ENCODE measurements at places on chromosomes 13 and 19.

- DNase-seq, result no peak
These were observed 240.0 kb downstream of the GPC6 start for GRCh38 chr13:93466502-93467036.

- peak; percentile 47 for DNase-seq
These were observed 287.0 kb downstream of the DCT start for GRCh38 chr13:94192431-94192975.

- DNase-seq, result no peak
These were observed 905.0 kb downstream of the GPC5 start for GRCh38 chr13:92303428-92303827.

GRCh38 chr19:17357078-17357666, 19.8 kb downstream of the GTPBP3 start:
- DNase-seq, result no peak

- DNase-seq, result no peak
These were observed 9.2 kb downstream of the ADGRE2 start for GRCh38 chr19:14769201-14769600.

DNA sequence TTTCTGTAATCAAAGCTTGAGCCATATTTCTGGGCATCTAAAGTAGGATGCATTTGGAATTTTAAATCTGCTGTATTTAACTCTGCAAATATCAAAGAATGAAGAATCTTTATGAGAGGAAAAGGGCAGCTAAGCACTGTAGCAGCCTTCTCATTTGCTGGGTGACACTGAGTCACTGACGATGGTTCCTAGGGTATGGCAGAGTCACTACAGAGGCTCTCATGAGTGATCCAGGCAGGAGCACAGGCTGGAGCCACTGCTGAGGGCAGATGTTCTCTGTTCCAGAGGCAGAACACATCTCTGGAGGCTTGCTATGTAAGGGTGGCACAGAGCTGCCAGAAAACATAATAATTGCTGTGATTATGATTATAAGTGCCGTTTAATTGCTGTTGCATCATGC, 340.7 kb upstream of the HTR2A start:
- no peak for DNase-seq

GRCh38 chr19:48741129-48741999, 954 bp upstream of the RASIP1 start:
- peak; percentile 71 for DNase-seq

GRCh38 chr13:77868717-77869116, 49.9 kb downstream of the EDNRB start:
- DNase-seq, result no peak

DNA sequence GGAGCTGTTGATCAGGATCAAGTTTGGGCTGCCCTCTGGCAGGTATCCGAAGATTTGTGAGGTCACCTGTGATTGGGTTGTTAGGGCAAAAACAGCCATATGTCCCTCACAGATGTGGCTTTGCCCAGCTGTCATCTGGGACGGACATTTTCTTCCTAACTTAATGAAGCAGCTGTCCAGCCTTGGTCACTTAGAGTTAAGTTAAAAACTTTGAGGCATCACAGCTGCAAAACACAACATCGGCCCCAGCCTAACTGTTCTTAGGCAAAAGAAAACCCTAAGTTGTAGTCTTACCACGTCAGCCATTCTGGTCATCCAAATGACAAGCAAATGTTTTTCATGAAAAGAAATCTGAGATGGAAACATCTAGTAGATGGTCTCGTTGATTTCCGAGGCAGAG, 318.4 kb downstream of the DCLK1 start:
- DNase-seq, result no peak

DNA sequence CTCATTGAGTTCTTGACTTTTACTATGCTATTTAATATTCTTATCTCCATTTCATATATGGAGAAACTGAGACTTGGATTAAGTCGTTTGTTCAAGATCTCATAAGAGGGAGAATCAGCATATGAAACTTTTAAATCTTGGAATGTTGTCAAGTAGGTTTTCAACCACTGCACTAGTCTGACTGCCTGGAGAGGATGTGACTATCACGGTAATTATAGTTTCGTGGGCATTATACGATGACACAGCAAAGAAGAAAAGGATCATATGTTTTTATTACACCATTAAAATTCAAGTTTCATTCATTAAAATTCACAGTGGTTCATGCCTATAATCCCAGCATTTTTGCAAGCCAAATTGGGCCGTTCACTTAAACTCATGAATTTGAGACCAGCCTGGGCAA, 555.2 kb downstream of the SLITRK1 start:
- DNase-seq, result peak; percentile 72

GRCh38 chr13:95154413-95154886, 146.8 kb downstream of the ABCC4 start:
- DNase-seq, result no peak

DNA sequence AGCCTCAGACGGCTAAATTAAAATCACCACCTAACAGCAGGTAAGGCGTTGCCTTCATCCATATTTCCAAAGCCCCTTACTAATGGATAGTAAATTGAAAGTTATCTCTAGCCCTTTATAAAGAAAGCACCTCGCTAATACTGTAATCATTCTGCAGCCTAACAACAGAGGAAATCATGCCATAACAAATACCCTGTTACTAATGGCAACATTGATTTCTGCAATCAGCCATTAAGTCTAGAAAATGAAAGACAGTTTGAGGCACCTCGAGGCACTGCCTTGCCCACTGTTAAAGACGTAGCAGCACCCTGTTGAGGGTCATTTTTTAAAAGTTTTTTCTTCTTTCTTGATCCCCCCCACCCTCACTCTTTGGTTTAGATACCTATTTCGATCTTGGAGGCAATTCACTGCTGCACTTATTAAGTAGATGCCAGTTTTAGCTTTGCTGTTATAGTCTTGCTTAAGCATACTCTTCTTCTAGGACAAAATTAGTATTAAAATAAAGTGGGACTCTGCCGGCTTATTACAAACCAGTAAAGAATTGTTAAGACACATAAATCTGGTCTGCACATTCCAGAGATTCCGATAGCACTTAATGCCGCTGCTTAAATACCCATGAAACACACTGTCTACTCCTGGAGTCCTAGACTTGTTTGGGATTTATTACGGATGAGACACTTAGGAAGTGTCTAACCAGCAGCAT, 74.8 kb downstream of the ZNF536 start:
- no peak for DNase-seq

- DNase-seq, result no peak
These were observed 5.3 kb downstream of the FGF21 start for GRCh38 chr19:48760504-48761205.

- no peak for DNase-seq
These were observed 499 bp downstream of the LSM7 start for GRCh38 chr19:2327773-2328400.

DNA sequence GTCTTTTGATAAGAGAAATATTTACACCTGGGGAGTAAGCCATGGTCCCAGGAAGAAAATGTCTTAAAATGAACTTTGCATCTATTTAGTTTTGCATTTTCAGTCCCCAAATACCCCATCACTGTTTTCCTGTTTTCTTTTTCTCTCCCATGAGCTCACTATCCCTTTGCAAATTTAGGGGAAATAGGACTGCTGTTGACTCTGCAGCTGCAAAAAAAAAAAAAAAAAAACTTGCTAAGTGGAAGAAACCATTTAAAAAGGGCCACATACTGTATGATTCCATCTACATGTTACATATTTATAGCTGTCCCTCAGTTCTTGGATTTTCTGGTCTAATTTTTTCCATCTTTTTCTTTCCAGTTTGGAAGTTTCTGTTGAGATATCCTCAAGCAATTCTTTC, 98.2 kb upstream of the SERP2 start:
- DNase-seq, result no peak

GRCh38 chr19:33430674-33431277, 57.3 kb downstream of the CEBPG start:
- peak; percentile 91 for DNase-seq

DNA sequence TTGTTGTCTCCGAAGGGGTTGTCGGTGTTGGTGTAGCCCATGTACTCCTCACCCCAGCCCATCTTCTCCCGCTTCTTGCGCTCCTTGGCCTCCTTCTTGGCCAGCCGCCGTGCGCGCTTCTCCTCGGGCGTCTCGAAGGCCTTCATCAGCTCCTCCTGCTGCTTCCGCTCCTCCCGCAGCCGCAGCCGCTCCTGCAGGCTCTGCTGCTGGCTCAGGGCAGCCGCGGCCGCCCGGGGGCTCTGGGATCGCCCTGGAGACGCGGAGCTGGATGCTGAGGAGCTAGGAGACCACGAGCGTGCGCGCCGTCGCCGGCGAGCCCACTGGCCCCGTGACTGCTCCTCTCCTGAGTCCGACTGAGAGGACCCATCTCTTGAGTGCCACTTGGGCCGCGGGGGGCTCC, 2.9 kb downstream of the CACTIN start:
- no peak for DNase-seq

DNA sequence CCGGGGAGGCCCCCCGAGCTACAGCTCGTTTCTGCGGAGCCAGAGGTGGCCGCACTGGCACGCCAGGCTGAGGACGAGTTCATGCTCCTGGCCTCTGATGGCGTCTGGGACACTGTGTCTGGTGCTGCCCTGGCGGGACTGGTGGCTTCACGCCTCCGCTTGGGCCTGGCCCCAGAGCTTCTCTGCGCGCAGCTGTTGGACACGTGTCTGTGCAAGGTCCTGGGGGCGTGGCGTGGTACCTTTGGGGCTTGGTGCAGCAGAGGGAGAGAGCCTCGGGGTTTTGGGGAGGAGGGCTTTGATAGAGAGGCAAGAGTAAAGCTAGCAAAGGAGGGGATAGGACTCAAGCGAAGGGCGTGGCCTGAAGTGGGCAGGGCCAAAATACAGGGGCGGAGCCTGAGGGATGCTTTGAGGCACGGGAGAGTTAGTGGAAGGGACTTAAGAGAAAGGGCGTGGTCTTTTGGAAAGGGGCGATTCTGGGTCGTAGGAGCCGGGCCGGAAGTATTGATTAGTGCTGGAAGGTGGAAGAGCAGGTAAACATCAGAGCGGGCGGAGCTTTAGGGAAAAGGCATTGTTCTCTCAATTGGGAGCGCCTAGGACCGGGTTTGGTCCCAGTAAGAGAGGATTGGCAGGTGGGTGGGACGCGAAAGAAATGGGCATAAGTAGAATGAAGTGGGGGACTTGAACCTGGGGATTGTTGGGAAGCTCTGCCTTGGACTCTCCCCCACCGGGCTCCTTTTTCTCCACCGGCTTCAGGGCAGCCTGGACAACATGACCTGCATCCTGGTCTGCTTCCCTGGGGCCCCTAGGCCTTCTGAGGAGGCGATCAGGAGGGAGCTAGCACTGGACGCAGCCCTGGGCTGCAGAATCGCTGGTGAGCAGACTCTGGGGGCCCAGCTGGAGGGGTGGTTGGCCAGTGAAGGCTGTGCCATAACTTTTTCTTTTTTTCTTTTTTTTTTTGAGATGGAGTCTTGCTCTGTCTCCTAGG, 1.2 kb downstream of the PPM1N start:
- DNase-seq, result peak; percentile 87

- no peak for DNase-seq
These were observed 9.5 kb downstream of the STOML3 start for GRCh38 chr13:38981096-38981495.

- no peak for DNase-seq
These were observed 1505.1 kb downstream of the PCDH9 start for GRCh38 chr13:65725006-65725405.

DNA sequence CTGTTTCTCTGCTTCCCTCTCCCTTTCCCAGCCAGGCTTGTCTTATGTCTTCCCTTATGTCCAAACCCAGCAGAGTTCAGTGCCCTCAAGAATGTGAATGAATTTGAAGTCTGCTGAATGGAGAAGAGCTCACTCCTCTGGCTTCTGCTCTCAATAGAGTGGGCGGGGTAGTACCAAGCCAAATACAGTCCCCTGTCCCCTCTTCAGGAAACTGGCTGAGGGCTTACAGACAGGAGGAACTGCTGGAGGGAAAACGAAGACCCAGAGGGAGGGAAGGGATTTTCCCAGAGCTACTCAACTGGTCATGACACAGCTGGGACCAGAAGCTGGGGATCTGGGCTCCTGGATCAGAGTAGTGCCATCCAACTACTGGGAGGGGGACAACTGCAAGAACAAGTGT, 32.9 kb upstream of the POU2F2 start:
- no peak for DNase-seq

DNA sequence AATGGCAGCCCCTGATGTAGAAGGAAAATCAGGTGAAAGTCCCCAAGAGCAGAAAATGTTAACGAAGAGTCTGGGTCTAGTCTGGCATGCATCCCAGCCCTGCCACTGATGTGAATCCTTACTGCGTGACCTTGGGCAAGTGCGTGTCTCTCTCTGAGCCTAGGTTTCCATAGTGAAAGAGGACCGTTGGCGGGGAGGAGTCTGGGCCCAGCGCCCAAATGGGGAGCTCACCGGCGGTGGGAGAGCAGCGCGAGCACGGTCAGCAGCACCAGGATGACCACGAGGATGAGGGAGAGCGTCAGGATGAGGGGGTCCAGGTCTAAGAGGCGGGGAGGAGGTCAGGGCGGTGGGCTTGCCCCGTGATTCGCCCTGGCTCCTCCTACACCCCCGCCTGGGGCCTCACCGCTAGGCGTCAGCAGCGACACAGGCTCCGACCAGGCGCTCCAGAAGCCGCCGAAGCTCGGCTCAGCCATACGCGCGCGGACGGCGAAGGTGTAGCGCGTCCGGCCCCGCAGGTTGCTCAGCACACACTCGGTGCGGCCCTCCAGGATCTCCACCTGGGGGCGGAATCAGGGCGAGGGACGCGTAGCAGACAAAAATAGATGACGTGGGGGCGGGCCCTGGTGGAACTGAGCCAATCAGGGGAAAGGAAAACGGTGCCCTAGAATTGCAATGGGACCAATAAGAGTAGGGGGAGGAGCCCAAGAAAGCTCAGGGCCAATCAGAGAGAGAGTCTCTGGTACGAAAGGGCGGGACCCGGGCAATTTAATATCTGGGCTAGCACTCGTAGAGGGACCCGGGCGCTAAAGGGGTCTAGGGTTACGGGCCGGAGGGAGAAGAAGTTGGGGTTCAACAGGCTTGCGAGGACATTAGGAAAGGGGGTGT, 3.2 kb downstream of the EPOR start:
- DNase-seq, result peak; percentile 97

GRCh38 chr13:39815345-39816111, 160.1 kb downstream of the COG6 start:
- no peak for DNase-seq

DNA sequence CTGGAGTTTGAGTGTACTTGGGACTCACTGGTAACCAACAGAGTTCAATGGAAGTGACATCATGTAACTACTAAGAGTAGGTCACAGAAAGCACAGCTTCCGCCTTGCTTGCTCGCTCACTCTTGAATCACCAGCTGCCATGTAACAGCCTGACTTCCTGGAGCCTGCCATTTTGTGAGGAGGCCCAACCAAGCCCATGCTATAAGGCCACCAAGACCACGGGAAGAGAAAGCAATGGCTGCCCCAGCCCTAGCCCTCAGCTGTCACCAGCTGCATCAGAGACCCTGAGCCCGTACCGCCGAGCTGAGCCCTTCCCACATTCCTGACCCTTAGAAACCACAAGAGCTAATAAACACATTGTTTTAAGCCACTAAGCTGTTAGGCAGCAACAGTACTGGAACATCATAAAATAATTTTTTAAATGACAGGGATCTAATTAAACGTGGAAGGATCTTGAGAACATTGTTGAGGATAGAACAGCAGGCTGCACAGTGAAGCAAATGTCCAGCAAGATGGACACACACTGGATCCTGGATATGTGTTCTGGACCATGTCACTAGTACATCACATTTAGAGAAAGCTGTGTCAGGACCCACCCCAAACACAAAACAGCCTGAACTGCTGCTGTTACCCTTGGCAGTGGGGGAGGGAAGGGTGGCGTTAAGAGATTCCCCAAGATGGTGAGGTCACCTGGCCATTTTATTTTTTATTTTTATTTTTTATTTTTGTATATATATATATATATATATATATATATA, 21.7 kb upstream of the LDLR start:
- DNase-seq, result no peak
